Keratinocyte (primary cell): ENCODE measurements at places on chromosomes 7 and 10. TPM values are rescaled to one million over a fixed set of nuclear protein-coding genes. Genes with fewer than 3 reads are reported as not detected.
A peak's percentile ranks its signal among the peaks of the same experiment; 100 is the strongest.

GRCh38 chr10:104589871-104590270 lies 51.2 kb upstream of the SORCS3 start:
- H3K4me1 ChIP-seq = peaks cover 11% of the 10 kb centered on the region
- H3K27ac ChIP-seq = peak overlapping the region; percentile 48
- H3K4me3 ChIP-seq = no peak overlapping the region

Gene LRRC17
- polyA plus RNA-seq = 0.05 to 0.28 TPM (median 0.20 TPM) in 3 replicates

Gene CYP26C1
- not detected in 3 replicates for polyA plus RNA-seq

GRCh38 chr7:1872191-1873069 lies 202.4 kb downstream of the ELFN1 start:
- no peaks in the 10 kb centered on the region for H3K27me3 ChIP-seq
- no peak overlapping the region for H3K4me3 ChIP-seq
- DNase-seq = no peak
- peaks cover 1% of the 10 kb centered on the region for H3K36me3 ChIP-seq

GRCh38 chr7:16904076-16904475 lies 22.3 kb upstream of the AGR3 start:
- peaks cover 14% of the 10 kb centered on the region for H3K4me1 ChIP-seq
- no peaks in the 10 kb centered on the region for H3K36me3 ChIP-seq
- no peaks in the 10 kb centered on the region for H3K27me3 ChIP-seq
- no peak overlapping the region for H3K27ac ChIP-seq
- DNase-seq = no peak
- H3K4me3 ChIP-seq = no peak overlapping the region

GRCh38 chr7:151424799-151425198 lies 15.0 kb upstream of the WDR86 start:
- H3K36me3 ChIP-seq = no peaks in the 10 kb centered on the region
- H3K27ac ChIP-seq = no peak overlapping the region
- no peak for DNase-seq

Gene FHIP2A
- 8.0 to 14.9 TPM (median 9.6 TPM) in 3 replicates for polyA plus RNA-seq

DNA sequence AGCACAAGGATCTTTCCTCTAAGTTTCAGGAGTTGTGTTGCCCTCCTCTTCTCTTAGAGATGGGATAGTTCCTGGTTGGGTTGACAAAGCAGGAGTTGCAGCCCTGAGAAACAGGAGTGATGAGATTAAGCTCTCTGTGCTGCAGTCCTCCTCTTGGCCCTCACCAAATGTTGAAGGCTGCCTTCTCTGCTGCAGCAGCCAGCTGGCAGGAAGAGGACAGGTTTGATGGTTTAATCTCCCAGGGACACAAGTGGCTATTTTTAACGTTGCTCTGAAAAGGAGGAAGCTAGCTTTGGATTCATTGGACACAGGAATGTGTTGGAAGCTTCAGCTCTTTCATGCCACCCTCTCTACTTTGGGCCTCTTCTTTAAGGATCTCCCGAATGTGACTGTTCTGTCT lies 9.4 kb downstream of the STRIP2 start:
- DNase-seq = no peak
- H3K4me3 ChIP-seq = no peak overlapping the region
- H3K4me1 ChIP-seq = peaks cover 22% of the 10 kb centered on the region
- H3K27me3 ChIP-seq = no peaks in the 10 kb centered on the region

DNA sequence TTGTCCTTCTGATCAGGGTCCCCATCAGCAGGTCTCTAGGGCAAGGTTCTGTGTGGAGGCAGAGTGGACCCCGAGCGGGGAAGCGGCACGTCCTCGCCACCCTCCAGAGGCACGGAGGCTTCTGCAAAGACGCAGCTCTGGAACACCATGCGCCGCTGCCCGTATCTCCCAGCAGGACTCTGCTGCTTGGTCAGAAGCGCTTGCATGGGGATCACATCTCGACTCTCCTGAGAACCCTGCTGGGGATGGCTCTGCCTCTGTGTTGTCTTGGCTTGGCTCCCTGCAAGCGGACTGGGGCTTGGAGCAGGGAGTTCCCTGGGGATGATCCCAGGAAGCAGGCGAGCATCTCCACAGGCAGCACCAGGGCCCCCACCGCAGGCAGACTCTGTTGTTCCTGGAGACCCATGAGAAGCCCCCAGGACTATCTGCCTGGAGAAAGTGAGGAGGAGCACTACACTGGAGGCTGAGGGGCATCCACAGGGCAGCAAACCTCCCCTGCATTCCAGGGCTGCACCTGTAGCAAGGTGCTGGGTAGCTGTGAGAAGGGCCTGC lies 520.5 kb downstream of the GLRX3 start:
- no peaks in the 10 kb centered on the region for H3K4me1 ChIP-seq
- DNase-seq = no peak
- no peaks in the 10 kb centered on the region for H3K27me3 ChIP-seq
- H3K4me3 ChIP-seq = no peak overlapping the region

DNA sequence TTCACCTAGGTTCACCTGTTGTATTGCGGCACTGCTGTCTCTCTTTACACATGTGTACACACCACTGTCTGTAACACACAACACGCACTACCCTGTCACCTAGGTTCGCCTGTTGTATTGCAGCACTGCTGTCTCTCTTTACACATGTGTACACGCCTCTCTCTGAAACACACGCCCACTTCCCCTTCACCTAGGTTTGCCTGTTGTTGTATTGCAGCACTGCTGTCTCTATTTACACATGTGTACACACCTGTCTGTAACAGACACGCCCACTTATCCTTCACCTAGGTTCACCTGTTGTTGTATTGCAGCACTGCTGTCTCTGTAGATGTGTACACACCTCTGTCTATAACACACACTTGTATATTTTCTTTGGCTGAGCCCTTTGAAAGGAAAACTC lies 51.5 kb downstream of the WDR37 start:
- peaks cover 8% of the 10 kb centered on the region for H3K4me1 ChIP-seq
- H3K36me3 ChIP-seq = peaks cover 46% of the 10 kb centered on the region
- H3K27me3 ChIP-seq = no peaks in the 10 kb centered on the region
- no peak overlapping the region for H3K4me3 ChIP-seq
- no peak overlapping the region for H3K27ac ChIP-seq
- DNase-seq = no peak

GRCh38 chr10:15442056-15442455 lies 71.0 kb upstream of the FAM171A1 start:
- no peak overlapping the region for H3K27ac ChIP-seq
- H3K4me3 ChIP-seq = no peak overlapping the region
- no peaks in the 10 kb centered on the region for H3K27me3 ChIP-seq
- H3K36me3 ChIP-seq = no peaks in the 10 kb centered on the region
- peaks cover 9% of the 10 kb centered on the region for H3K4me1 ChIP-seq

- H3K27ac ChIP-seq = no peak overlapping the region
- no peak for DNase-seq
- no peaks in the 10 kb centered on the region for H3K36me3 ChIP-seq
- no peaks in the 10 kb centered on the region for H3K27me3 ChIP-seq
- no peak overlapping the region for H3K4me3 ChIP-seq
Observed at GRCh38 chr7:18894155-18894554, 223.3 kb downstream of the TWIST1 start.

DNA sequence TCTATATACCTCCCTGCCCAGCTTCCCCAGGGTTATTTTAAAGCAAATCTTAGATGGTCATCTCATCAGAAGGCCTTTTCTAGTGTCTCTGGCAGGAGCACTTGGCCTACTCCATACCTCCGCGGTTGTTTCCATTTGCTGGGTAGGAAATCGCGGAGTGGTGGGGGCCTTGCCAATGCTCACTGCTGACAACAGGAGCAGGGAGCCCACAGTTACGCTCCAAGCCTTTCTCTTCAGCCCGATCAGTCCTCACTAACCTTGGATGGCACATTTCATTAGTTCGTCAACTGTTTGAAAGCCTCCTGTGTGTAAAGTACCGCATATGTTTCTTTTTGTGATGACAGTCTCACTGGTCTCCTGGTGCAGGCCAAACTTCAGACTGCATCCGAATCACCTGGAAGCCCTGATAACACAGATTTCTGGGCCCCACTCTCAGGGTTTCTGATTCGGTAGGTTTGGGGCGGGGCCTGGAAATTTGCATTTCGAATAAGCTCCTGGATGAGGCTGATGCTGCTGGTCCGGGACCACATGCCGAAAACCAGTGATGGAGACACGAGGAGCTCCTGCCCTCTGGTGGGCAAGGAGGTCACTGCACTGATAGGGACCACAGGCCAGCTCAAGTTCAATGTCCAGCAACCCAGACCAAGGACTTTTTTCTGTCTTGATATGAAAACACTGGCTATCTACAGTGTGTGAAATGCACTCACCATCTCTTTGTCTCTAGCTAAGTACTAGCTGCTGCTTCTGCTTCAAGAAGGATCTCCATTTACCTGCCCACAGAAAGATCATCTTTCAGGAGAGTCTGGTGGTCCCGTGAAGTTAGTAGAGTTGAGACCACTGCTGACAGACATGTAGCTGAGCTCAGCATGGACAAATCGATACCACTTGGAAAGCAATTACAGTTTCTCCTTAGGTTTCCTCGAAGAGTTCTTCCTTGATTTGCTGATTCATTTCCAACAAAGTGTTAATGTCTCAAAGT lies 14.0 kb downstream of the LRGUK start:
- no peak for DNase-seq
- H3K4me3 ChIP-seq = no peak overlapping the region
- H3K27ac ChIP-seq = no peak overlapping the region

DNA sequence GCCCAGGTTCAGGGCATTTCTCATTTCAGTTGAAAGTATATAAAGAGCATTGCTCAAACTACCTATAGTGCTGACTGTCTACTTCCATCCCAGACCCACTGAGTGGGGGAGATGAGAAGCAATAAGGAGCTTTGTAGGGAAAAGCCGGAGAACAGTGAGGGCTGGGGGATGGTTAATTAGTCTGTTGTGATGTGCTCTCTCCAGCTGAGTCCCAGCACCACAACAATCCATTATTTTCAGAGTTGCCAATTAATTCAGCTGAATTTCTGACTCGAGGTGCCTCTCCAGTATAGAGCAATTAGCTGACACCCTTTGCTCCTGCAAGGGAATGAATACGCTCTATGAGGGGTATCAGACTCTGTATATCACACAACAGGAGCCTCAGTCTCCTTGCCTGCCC lies 1118.6 kb downstream of the SORCS3 start:
- no peak overlapping the region for H3K4me3 ChIP-seq
- no peak overlapping the region for H3K27ac ChIP-seq
- DNase-seq = no peak
- no peaks in the 10 kb centered on the region for H3K27me3 ChIP-seq
- no peaks in the 10 kb centered on the region for H3K36me3 ChIP-seq
- H3K4me1 ChIP-seq = no peaks in the 10 kb centered on the region

DNA sequence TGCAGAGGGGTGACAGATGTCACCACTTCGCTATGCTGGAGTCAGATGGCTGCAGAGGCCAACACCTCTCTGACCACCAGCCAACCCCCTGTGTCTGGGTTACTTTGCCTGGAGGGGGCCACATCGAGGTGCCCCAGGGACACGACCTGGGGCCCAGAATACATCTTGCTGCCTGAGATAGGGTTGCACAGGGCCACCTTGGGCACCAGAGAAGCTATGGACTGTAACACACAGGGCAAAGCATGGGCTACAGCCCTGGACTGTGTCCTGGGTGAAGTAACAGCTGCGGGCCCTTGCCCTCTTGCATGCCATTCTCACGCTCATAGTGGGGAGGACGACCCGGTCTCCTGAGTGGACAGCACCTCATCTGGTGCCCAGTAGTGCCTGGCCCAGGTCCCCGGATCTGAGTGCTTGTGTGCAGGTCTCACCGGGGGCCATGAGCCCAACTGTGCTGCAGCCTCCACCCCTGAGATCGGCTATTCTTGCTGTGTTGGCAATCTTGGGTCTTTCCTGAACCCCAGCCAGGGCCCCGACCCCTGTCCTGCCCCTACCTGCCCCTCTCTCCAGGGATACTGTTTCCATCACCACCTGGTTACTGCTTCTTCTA lies 115.2 kb upstream of the GDF10 start:
- no peak overlapping the region for H3K27ac ChIP-seq
- H3K36me3 ChIP-seq = no peaks in the 10 kb centered on the region
- no peak overlapping the region for H3K4me3 ChIP-seq
- H3K27me3 ChIP-seq = no peaks in the 10 kb centered on the region
- no peak for DNase-seq
- H3K4me1 ChIP-seq = peaks cover 25% of the 10 kb centered on the region

Gene GIMAP7
- polyA plus RNA-seq = not detected in 3 replicates

Gene SLC26A3
- polyA plus RNA-seq = not detected in 3 replicates

DNA sequence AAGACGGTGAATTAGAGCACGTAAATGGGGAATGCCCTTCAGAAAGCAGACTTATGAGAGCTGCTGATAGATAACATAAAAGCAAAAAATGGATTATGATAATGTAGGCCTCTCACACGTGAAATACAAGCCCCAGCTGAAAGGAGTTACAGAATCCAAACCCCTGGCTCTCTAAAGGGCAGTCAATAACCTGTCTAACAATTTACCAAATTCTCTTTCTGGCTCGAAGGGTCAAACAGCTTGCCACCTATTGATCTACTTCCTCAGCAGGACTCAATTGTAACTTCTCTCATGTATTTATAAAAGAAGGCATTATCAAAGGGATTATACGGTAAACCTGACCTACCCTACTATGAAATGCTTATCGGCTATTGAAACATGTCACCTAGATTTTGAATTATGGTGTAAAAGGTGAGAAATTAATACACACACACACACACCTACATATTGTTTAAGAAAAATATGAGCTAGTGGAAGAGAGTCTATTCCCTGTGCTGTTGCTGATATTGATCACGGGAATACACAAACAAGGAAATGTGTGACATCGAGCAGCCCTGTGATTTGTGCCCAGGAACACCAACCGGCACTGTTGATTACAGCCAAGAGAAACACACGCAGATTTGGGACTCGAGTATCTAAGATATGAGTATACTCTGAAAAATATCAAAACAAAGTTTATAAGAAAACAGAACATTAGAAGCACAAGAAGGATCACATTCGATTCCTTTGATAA lies 135.6 kb upstream of the NEBL start:
- H3K27ac ChIP-seq = no peak overlapping the region
- DNase-seq = no peak
- no peaks in the 10 kb centered on the region for H3K36me3 ChIP-seq
- no peak overlapping the region for H3K4me3 ChIP-seq
- no peaks in the 10 kb centered on the region for H3K27me3 ChIP-seq

Gene ADAM8
- polyA plus RNA-seq = 24.9 to 55.4 TPM (median 42.0 TPM) in 3 replicates

Gene DNAJC12
- 0.31 to 0.45 TPM (median 0.31 TPM) in 3 replicates for polyA plus RNA-seq

DNA sequence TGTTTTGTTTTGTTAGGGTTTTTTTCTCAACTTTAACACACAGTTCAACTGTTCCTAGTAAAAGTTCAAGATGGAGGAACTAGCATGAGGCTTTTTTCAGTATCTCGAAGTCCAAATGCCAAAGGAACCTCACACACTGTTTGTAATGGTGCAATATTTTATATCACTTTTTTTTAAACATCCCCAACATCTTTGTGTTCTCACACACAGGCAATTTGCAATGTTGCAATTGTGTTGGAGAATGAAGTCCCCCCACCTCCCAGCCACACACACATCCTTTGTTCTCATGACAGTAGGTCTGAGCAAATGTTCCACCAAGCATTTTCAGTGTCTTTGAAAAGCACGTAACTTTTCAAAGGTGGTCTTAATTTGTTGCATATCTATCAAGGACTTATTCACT lies 120.9 kb downstream of the TWIST1 start:
- H3K27me3 ChIP-seq = no peaks in the 10 kb centered on the region
- no peaks in the 10 kb centered on the region for H3K4me1 ChIP-seq
- H3K36me3 ChIP-seq = no peaks in the 10 kb centered on the region
- H3K27ac ChIP-seq = no peak overlapping the region

Gene PNLIPRP3
- 64.5 to 120 TPM (median 117 TPM) in 3 replicates for polyA plus RNA-seq
